Right atrium auricular region (tissue), 2 donors: ENCODE measurements at places on chromosomes 1 and 21. TPM values are rescaled to one million over a fixed set of nuclear protein-coding genes. Genes with fewer than 3 reads are reported as not detected.
A peak's percentile ranks its signal among the peaks of the same experiment; 100 is the strongest.

The TAS1R1 gene
- total RNA-seq = not detected

- peak overlapping the region; percentile 38 for H3K27ac ChIP-seq
- H3K4me3 ChIP-seq = no peak overlapping the region
- no peaks in the 10 kb centered on the region for H3K4me1 ChIP-seq
- no peak for DNase-seq
These were observed 27.9 kb downstream of the LRRC8B start for GRCh38 chr1:89552471-89553081.

DNA sequence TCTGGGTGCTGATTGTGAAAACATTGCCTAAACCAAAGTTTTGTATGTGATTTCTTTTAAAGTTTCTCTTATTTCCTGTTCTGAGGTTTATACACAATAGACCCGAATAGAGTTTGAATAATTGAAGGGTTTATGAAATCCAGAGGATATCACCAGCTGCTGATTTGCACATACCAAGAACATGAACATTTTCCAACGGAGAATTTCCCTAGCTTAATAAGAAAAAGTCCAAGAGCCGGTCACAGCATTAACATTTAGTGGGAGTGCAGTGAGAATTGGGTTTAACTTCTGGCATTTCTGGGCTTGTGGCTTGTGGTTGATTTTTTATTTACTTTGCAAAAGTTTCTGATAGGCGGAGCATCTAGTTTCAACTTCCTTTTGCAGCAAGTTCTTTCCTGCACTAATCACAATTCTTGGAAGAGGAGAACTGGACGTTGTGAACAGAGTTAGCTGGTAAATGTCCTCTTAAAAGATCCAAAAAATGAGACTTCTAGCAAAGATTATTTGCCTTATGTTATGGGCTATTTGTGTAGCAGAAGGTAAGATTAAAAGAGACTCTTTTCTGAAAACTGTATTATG lies at the start of gene CFH:
CFH (plus strand) TSS at position 407 of the 579 bp plus-strand sequence; CDS start at position 482, 75 bp downstream.
- H3K27me3 ChIP-seq = no peaks in the 10 kb centered on the region
- H3K4me3 ChIP-seq = peak within 1 kb of the TSS; percentile 38
- peak within 1 kb of the TSS; percentile 33 for H3K27ac ChIP-seq

The ZMYND12 gene
- total RNA-seq = 3.4 TPM

DNA sequence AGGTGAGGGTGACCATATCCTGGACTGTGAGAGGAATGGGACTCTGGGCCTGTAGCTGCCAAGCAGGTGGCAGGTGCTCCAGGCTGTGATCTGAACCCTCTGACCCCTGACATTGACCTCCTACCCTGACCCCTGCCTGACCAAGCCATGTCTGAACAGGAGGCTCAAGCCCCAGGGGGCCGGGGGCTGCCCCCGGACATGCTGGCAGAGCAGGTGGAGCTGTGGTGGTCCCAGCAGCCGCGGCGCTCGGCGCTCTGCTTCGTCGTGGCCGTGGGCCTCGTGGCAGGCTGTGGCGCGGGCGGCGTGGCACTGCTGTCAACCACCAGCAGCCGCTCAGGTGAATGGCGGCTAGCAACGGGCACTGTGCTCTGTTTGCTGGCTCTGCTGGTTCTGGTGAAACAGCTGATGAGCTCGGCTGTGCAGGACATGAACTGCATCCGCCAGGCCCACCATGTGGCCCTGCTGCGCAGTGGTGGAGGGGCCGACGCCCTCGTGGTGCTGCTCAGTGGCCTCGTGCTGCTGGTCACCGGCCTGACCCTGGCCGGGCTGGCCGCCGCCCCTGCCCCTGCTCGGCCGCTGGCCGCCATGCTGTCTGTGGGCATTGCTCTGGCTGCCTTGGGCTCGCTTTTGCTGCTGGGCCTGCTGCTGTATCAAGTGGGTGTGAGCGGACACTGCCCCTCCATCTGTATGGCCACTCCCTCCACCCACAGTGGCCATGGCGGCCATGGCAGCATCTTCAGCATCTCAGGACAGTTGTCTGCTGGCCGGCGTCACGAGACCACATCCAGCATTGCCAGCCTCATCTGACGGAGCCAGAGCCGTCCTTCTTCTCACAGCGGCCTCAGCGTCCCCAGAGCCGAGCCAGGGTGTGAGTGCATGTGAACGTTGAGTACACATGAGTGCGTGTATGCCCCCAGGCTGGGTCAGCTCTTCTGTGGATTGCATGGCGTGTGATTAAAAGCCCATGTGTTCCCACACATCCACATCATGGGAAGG lies 3.1 kb downstream of the TMEM125 start:
- H3K27ac ChIP-seq = no peak overlapping the region
- no peak for DNase-seq
- H3K4me3 ChIP-seq = no peak overlapping the region
- H3K4me1 ChIP-seq = peaks cover 20% of the 10 kb centered on the region
- no peaks in the 10 kb centered on the region for H3K27me3 ChIP-seq

DNA sequence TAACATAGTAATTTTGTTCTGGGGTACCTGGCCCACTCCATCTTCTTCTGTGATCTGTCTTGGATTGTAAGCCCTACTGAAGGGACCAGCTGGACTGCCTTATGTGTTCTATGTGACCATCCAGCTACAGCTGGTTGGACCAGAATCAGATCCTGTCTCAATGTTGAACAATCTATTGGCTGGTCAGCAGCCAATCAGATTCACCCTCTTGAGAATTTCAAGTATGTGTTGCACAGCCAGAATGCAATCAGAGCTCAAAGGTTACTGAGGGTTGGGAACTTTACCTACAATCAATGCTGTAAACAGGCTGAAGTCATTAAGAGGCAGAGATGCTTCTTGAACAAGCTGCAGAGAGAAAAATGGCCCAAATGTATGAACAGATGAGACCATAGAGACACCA lies 61.9 kb downstream of the KCNC4 start:
- no peaks in the 10 kb centered on the region for H3K36me3 ChIP-seq
- H3K4me1 ChIP-seq = no peaks in the 10 kb centered on the region
- no peak overlapping the region for H3K4me3 ChIP-seq
- no peak for DNase-seq
- no peaks in the 10 kb centered on the region for H3K27me3 ChIP-seq

DNA sequence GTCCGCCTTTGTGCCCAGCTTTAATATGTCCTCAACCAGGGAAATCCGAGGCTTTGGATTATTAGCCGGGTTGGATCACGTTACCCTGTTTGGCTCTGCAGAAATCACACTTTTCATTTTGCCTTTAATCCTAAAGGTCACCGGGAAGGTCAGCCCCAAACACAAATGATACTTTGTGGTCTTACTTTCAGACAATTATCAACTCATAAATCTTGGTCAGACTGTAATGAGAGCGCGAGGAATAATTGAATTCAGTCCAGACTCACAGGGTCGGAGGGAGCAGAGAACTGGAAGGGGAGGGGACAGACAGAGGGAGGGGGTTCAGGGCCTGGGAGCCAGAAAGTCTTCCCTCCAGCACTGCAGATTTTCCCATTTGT lies 91.7 kb upstream of the NFIA start:
- no peak for DNase-seq
- no peaks in the 10 kb centered on the region for H3K4me1 ChIP-seq
- no peak overlapping the region for H3K4me3 ChIP-seq
- H3K36me3 ChIP-seq = no peaks in the 10 kb centered on the region
- H3K27ac ChIP-seq = peak overlapping the region; percentile 75

DNA sequence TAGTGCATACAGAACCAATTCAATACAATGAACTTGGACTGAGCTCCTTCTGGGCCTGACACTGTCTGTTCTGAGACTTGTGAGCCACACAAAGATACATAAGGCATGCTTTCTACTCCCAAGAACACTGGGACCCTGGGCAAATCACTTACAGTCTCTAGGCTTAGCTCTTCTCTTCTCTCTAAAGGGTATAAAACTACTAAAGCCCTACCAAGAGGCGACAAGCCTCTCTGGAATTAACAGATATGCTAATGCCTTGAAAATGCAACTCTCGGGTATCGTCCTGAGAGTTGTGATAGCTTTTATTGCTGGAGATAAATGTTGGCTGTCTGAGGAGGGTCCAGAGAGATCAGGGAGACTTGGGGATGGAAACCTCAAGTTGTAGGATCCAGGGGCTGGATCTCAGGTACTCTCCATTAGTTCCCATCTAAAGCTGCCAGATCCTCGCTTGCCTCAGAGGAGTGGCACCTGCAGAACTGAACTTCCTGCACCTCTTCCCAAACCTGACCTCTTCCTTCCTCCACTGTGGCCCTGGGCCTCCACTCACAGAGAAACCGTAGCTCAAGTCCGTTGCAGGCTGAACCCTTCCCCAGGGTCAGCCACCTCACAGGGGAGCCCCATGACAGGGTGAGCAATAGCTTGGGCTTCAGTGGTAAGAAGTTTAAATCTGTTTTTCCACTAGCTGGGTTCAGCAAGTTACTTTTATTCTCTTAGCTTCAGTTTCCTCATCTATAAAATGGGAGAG lies 11.5 kb upstream of the CFAP45 start:
- H3K36me3 ChIP-seq = peaks cover 4% of the 10 kb centered on the region
- no peaks in the 10 kb centered on the region for H3K27me3 ChIP-seq
- no peak overlapping the region for H3K4me3 ChIP-seq
- no peak for DNase-seq

DNA sequence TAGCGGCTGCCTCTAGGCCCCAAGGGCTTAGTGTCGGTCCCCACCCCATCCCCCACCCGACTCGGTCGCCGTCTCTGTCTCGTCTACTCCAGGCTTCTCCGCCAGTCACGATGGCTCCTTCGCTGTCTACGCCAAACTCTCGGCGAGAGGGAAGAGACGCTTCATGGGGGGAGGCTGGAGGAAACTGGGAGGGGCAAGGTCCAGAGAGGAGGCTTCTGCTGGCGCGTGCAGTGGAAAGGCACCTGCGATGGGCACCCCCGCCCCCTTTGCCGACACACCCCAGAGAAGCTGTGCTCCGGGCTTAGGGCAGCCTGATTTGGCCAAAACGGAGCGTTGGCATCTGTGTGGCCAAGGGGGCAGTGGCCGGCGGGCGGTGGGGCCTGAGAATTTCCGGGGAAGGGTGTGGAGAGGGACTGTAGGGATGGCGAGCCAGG lies 1.2 kb upstream of the CSMD2 start:
- DNase-seq = no peak
- H3K27ac ChIP-seq = no peak overlapping the region
- no peaks in the 10 kb centered on the region for H3K36me3 ChIP-seq
- H3K27me3 ChIP-seq = peaks cover 23% of the 10 kb centered on the region

GRCh38 chr1:186887203-186887602 lies 58.5 kb downstream of the PLA2G4A start:
- H3K27me3 ChIP-seq = no peaks in the 10 kb centered on the region
- no peaks in the 10 kb centered on the region for H3K36me3 ChIP-seq
- no peak overlapping the region for H3K27ac ChIP-seq

The TTC24 gene
- not detected for total RNA-seq

GRCh38 chr1:214801191-214801590 lies 198.2 kb downstream of the CENPF start:
- H3K27ac ChIP-seq = no peak overlapping the region
- H3K27me3 ChIP-seq = no peaks in the 10 kb centered on the region

The C1QB gene
- total RNA-seq = 262 TPM

The DRAXIN gene
- total RNA-seq = not detected

GRCh38 chr1:231049121-231049979 lies 9.3 kb upstream of the FAM89A start:
- no peak for DNase-seq
- H3K4me3 ChIP-seq = no peak overlapping the region
- H3K27ac ChIP-seq = no peak overlapping the region
- H3K36me3 ChIP-seq = no peaks in the 10 kb centered on the region

- no peaks in the 10 kb centered on the region for H3K4me1 ChIP-seq
- peak overlapping the region; percentile 92 for H3K4me3 ChIP-seq
- H3K36me3 ChIP-seq = no peaks in the 10 kb centered on the region
- H3K27me3 ChIP-seq = no peaks in the 10 kb centered on the region
These were observed 2.0 kb downstream of the AHDC1 start for GRCh38 chr1:27601771-27602461.

- no peak overlapping the region for H3K27ac ChIP-seq
- DNase-seq = no peak
- H3K27me3 ChIP-seq = no peaks in the 10 kb centered on the region
- H3K36me3 ChIP-seq = no peaks in the 10 kb centered on the region
These were observed 36.0 kb upstream of the GNG12 start for GRCh38 chr1:67869233-67869632.

The TRIM46 gene
- not detected for total RNA-seq

- DNase-seq = no peak
- no peak overlapping the region for H3K27ac ChIP-seq
- no peaks in the 10 kb centered on the region for H3K36me3 ChIP-seq
- no peak overlapping the region for H3K4me3 ChIP-seq
These were observed 9.8 kb upstream of the ZSWIM5 start for GRCh38 chr1:45216200-45216541.

GRCh38 chr1:18328803-18329202 lies 151.9 kb upstream of the KLHDC7A start:
- no peak for DNase-seq
- no peak overlapping the region for H3K4me3 ChIP-seq
- H3K27me3 ChIP-seq = no peaks in the 10 kb centered on the region
- no peaks in the 10 kb centered on the region for H3K4me1 ChIP-seq

GRCh38 chr1:47772960-47773682 lies 224.1 kb downstream of the TRABD2B start:
- no peaks in the 10 kb centered on the region for H3K27me3 ChIP-seq
- peaks cover 13% of the 10 kb centered on the region for H3K36me3 ChIP-seq
- no peak overlapping the region for H3K27ac ChIP-seq
- DNase-seq = no peak
- H3K4me1 ChIP-seq = peaks cover 15% of the 10 kb centered on the region

DNA sequence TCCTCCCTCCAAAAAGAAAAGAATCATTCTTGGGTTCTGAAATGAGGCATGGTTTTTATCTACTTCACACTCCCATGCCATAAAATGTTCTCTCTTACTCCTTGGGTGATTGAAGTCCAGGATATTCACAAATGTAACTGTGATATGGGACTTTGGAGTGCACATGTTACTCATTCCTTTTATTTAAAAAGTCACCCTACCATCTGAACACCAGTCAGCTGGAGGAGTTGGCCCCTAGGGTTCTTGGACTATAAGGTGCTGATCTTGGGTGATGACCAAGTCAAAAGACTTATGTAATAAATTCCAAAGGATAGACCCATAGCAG lies 128.4 kb downstream of the CLIC6 start:
- H3K36me3 ChIP-seq = peaks cover 9% of the 10 kb centered on the region
- DNase-seq = no peak
- no peaks in the 10 kb centered on the region for H3K27me3 ChIP-seq
- H3K27ac ChIP-seq = peak overlapping the region; percentile 35
- no peaks in the 10 kb centered on the region for H3K4me1 ChIP-seq

GRCh38 chr21:27561116-27561515 lies 594.2 kb upstream of the ADAMTS5 start:
- H3K4me1 ChIP-seq = no peaks in the 10 kb centered on the region
- no peak overlapping the region for H3K27ac ChIP-seq
- no peak overlapping the region for H3K4me3 ChIP-seq
- DNase-seq = no peak

The LAX1 gene
- total RNA-seq = not detected

GRCh38 chr1:219296430-219297355 lies 123.0 kb downstream of the LYPLAL1 start:
- no peaks in the 10 kb centered on the region for H3K27me3 ChIP-seq
- H3K4me3 ChIP-seq = no peak overlapping the region
- DNase-seq = no peak

DNA sequence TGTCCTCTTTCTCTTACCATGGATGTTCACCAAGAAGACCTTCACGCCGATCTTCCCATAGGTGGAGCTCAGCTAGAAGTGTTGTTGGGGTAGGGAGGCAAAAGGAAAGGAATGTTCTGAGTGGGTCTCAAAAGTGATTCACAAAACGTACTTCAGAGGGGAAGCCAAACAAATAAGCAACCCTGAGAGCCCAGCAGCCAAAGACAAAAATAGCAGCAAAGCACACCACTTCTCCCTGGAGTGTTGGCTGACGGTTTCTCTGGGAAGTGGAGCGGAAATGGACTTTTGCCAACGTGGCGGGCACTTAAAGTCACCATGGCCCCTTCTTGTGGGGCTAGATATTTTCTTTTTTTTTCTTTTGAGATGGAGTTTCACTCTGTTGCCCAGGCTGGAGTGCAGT lies 23.1 kb downstream of the SLC26A9 start:
- peak overlapping the region; percentile 28 for H3K4me3 ChIP-seq
- no peaks in the 10 kb centered on the region for H3K27me3 ChIP-seq
